ENCODE measurements at places on chromosomes 7 and 10.

DNA sequence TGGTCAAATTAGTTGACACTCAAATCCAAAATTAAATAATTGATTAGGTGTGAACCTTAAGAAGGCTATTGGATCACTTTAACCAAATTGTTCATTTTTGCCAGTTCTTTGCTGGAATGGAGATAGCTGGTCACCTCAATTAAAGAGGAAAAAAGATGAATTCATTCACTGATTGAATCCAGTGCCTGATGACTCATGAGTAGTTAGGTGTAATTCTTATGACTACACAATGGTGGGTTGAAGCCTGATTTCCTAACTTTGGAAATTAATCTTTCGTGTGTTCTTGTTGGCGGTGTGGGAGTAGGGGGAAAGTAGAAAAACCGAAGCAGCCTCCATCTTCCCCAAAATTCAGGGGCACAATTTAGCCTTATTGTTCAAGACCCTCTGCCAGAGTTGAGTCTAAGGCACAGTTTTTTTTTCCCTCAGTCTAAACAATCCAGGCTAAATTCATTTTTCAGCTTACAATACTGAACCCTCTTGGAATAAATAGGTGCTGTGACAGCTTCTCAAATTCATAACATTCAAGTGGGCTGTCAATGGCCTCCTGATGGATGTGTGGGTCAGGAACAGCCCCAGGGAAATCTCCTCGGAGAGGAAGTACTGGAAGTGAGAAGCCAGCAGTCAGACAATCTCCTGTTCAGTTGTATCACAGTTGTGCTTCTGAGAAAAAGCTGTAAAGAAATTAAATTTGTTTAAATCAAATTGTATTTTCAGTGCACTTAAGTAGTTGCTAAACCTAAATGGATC, 356.6 kb downstream of the BBS9 start:
- no peak for DNase-seq

DNA sequence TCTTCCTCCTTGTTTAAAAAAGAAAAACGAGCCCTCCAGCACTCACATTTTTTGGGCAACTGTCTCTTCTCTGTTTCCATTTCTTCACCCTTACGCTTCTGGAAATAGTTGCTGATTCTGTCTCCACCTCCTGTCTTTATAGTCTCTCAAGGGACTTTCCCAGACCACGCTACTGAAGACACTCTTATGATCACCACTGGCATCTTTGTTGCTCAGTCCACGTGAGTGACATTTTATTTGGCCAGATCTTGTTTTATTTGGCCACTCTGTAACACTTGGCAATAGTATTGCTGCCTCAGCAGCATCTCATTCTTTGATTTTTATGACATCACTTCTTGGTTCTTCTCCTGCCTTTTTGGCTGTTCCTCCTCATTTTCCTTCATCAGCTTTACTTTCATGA, 21.6 kb upstream of the NME8 start:
- DNase-seq, result no peak

- DNase-seq, result no peak
Observed at GRCh38 chr10:31761156-31761555, 167.5 kb downstream of the ARHGAP12 start.

- no peak for DNase-seq
Observed at GRCh38 chr7:6171532-6172223, 100.7 kb downstream of the CYTH3 start.

- no peak for DNase-seq
Observed at GRCh38 chr7:98329791-98330373, 48.4 kb downstream of the BRI3 start.

GRCh38 chr10:36489611-36490228, 635.7 kb upstream of the ANKRD30A start:
- DNase-seq, result peak; percentile 34

DNA sequence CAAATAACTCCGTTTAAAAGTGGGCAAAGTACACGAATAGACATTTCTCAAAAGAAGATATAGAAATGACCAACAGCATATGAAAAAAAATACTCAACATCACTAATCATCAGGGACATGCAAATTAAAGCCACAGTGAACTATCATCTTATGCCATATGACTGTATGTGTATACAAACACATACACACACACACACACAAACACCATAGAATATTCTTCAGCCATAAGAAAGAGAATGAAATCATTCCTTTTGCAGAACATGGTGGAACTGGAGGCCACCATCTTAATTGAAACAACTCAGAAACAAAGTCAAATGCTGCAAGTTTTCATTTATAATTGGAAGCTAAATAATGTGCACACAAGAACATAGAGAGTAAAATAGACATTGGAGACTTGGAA, 1019.4 kb downstream of the KCNMA1 start:
- DNase-seq, result no peak

DNA sequence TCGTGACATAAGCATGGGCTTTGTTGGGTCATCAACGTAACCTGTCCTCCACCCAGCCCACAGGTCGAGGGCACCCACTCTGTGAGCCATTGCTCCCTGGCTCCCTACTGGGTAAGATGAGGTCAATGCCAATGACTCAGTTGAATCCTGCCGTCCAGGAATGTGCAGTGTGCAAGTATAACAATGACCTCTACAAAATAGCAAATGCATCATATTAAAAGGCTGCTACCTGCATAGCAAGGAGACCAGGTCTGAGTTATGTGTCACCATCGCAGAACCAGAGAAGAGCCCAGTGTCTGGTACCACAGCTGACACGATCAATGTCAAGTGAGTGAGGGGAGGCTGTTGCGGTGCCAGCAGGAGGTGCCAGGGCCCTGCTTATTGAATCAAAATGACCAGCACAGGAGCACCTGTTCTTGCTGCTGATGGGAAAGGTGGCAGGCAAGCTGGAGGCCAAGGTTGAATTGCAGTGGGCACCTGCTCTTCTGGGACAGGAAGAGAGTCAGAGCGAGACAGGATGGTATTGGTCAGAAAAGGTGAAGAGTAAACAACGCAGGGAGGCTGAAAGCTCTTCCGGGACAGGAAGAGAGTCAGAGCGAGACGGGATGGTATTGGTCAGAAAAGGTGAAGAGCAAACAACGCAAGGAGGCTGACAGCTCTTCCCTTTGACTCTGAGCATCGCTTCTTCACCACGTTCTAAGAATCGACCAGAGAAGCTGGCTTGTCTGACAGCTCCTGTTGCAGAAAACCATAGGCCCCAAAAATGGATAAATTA, 108.7 kb upstream of the ADAM12 start:
- DNase-seq, result no peak

DNA sequence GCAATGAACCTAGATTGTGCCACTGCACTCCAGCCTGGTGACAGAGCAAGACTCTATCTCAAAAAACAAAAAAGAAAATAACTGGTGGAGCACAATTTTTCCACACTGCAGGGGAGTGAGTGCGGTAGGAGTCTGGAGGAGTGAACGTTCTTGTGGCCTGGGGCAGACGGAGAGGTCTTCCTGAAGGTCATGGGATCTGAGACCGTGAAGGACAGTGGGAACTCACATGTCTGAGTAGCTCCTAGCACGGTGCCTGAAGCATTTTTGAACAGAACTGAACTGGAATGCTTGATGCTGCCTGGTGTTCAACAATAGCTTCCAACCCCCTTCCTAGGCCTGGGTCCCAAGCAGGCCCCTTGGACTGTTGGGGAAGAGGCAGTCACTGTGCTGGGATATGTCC, 84.3 kb upstream of the PODXL start:
- no peak for DNase-seq

DNA sequence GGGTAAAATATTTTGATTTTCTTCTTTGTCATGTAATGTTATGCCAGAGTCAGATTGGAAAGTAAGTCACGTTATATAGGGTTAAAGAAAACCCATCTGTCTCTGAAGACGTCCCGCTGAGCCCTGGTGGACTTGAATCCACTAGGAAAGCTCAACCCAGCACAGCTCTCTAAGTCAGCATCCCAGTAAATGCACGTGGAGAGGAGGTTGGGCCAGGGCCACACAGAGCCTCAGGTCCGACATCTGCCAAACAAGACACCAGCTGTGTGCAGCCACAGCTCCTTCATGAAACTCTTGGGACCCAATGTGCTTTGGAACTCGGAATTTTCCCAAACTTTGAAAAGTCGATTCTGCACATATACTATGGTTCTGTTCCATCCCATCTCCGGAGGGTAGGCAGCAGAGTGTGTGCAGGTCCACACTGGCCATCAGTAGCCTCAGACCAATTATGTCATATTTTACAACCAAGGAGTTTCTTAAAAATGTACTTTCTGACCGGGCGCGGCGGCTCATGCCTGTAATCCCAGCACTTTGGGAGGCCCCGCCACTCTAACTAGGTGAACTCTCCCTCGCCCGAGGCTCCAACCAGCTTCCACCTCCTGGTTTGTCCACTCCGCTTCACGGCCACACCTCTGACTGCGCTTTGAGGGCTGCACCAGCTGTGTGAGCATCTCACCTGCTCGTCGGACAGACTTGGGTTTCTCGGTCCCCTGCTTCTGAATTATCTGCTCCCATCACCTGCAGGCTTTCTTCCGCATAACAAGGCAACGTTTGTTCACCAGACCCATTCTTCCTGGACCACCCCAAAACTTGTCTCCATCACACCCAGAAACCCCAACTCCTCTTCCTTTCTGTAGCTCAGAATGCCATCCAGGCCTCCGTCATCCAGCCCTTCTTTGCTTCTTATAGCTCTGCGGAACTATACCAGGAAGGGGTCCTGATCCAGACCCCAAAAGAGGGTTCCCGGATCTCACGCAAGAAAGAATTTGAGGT, 29.7 kb upstream of the DNAJB6 start:
- no peak for DNase-seq

- peak; percentile 65 for DNase-seq
Observed at GRCh38 chr7:91165006-91165845, 99.0 kb upstream of the FZD1 start.

GRCh38 chr10:53840653-53841052, 960.4 kb downstream of the PCDH15 start:
- DNase-seq, result no peak

GRCh38 chr10:91776266-91776665, 22.0 kb upstream of the TNKS2 start:
- DNase-seq, result no peak

DNA sequence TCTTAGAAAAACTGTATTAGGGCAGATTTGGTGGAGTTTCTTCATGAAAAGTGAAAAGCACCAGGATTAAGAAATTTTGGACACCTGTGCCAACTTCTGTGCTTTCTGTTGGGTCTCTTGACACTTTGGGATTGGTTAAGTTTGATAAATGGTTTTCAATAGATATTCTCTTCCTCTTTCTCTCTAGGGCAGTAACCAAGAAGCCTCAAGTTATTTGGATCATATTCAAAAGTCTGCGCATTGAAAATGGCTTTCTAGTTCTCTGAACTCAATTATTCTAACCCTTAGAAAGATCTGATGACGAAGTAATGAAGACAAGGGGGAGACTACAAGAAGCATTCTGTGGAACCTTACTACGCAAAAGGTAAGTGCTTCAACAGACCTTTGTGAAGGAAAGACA, 144.0 kb upstream of the CCDC6 start:
- no peak for DNase-seq

DNA sequence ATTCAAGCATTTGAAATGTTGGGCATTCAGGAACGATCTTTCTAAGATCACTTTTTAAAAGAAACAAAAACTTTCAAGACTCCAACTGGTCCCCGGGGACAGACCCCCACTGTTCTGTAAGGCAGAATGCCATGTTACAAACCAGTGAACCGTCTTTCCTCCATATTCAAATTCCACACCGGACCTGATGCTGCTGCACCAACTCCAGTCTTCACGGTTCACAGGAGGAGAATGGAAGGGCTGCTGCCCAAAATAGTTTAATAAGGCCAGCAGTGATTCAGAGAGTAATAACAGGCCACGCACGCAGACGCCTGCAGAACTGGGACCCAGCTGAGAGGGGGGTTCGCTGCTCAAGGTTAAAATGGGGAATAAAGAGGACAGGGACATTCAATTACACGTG, 47.2 kb downstream of the OSBPL3 start:
- DNase-seq, result no peak

GRCh38 chr10:27620430-27621397, 116.6 kb downstream of the RAB18 start:
- peak; percentile 14 for DNase-seq

GRCh38 chr7:47231032-47231431, 350.9 kb downstream of the TNS3 start:
- DNase-seq, result no peak

- no peak for DNase-seq
Observed at GRCh38 chr7:69169386-69169785, 428.9 kb upstream of the AUTS2 start.

DNA sequence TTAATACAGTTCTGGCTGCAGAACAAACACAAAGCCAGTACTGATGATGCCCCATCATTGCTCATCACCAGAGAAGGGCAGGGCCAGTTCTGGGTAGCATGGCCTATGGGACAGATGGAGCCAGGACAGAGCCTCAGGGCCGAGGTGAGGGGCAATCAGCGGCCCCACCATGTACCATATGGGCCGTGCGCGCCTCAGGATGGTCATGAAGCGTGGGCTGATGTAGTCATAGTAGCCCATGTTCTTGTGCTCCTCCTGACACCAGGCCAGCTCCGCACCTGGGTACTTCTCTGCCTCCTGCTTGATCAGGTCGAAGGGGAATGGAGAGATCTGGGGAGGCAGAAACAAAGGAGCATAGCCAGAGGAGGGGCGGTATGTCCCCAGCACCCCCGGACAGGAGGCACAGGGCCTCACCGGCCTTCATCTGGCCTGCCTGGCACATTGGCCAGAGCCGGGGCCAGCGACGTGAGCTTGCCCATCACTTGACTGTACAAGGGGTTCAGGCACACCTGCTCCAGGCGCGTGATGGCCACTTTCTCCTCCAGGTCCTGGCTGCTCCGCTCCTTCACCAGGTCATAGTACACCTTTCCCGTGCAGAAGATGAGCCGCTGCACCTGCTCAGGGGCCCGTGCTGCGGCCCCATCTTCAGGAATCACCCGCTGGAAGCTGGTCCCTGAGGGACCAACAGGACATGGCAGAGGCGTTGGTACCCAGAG, 26.1 kb downstream of the OGDHL start:
- DNase-seq, result no peak

DNA sequence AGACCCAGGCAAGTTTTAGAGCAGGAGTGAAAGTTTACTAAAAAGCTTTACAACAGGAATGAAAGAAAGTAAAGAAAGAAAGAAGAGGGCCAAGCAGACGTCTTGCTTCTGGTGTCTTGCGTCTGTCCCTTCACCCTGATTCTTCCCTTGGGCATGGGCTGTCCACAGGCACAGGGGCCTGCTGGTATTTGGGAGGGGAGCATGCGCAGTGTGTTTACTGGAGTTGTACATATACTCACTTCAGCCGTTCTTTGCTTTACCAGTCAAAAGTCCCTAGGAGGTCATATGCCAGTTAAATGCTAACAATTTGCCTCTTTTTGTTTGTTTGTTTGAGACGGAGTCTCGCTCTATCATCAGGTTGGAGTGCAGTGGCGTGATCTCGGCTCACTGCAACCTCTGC, 875.9 kb downstream of the REEP3 start:
- no peak for DNase-seq

GRCh38 chr7:115635376-115635775, 395.2 kb downstream of the TFEC start:
- DNase-seq, result no peak

DNA sequence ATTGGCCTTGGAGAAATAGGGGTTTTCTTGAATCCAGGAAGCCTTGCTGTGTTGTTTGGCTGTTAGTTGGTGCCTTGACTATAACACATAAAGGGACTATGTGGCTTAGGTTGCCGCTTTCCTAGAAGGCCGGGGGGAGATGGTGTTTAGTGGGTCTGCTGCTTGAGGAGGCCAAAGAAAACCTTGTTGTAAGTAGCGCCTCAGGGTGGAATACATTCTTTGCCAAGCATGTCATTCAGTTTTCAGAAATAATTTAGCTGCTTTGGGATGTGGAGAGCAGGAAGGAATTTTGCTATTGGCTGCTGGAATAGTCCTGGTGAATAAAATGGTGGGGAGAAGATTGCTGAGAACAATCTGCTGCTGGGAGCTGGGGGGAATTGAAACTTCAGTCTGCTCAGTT, 132.9 kb upstream of the WNT16 start:
- DNase-seq, result peak; percentile 0

Measured in amniotic stem cell (primary cell).